ENCODE measurements at places on chromosomes 7 and 10.

DNA sequence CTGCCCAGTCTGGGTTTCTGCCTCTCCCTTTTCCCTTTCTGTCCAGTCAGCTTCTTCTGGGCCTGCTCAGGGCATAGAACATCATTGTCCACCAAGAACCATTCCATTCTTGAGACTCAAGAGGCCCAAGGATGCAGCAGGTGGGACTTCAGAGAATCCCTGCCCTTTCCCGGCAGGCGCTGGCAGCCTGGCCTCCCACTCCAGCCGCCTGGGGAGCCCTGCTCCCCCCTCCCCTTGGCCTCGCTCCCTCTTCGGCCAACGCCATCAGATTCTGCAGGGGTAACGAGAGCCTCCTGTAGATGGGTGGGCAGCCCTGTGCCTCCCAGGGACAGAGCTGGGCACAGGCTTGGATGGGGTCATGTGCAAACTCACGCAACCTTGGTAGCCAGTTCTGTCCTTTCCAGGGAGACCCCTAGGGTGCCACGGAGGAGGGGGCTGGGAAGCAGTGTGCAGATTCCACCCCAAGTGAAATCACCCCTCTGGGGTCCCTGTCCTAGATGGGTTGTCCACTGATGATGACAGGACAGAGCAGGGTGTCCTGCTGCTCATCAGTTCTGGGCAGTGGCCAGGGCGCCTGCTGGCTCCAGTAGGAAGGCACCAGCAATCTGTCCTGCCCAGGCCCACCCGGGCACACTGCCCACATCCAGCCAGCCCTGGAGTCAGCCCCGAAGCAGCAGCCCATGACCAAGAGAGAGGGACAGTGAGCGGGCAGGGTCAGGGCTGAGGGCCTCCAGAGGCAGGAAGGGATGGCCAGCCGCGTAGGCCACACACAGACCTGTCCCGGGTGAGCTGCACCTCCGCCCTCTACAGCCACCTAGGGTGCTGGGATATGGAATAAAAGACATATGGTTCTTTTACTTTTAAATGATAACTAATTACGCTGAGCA, 47.7 kb downstream of the RASGEF1A start:
- DNase-seq, result peak; percentile 33

GRCh38 chr7:66737667-66738066, 2.9 kb upstream of the RABGEF1 start:
- DNase-seq, result no peak

DNA sequence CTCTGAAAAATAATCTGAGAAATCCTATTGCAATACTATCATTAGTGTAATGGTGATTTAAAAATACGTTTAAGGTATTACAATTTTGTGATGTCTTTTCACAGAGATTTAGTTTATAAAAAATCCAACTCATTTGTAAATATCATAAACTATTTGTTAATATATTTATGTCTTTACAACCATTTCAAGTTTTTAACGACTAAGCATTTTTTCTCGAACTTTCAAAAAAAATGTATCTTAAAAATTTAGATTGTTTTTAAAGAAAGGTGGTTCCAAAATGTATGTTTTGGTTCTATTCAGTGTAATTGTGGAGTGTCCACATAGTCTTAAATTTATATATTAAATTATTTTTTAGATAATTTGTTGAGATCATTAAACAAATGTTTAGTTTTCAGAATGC, 134.2 kb upstream of the TEX47 start:
- no peak for DNase-seq

- no peak for DNase-seq
Observed at GRCh38 chr10:112448888-112449287, 1.9 kb downstream of the VTI1A start.

- DNase-seq, result no peak
Observed at GRCh38 chr10:55485827-55486226, 684.8 kb upstream of the PCDH15 start.

DNA sequence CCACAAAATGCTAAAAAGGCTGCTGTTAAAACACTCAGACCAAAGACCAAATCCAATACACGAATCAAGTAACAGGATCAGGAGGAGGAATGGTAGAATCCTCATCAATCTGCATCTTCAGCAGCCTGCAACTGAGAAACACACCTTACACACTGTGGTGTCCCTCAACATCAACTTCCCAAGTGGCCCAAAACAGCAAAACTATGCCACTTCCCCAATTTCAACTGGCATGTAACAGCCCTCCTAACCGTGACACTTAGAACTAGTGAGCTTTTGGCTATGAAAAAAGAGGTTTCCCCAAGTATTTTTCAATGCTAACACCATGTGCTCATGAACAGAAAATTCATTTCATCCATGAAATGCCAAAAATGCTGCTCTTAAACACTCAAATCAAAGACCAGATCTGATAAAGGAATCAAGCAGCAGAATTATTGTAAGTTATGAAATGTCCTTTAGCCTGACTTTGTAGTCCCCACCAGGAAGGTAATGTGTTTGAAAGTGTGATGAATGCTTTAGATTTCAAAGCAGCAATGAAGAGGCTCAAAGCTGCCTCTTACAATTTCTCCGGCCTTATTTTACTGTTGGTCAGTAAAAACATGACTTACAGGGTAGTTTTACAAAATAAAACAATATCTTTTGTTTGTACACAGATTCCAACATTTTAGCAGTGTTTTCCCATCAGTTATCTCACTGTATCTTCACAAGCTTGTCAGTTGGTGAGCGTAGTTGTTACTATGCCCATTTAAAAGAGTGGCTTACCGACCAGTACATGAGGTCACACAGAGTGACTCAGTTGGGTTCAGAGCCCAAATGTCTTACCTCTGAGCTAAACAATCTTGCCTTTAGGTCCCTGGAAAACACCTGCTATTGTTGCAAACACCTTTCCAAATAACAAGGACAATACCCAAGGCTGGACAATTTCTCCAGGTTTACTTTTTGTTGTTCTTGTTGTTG, 65.7 kb upstream of the ASAH2 start:
- no peak for DNase-seq

GRCh38 chr7:26991796-26992195, 104.0 kb downstream of the HOXA1 start:
- DNase-seq, result no peak

- DNase-seq, result peak; percentile 48
Observed at GRCh38 chr7:13989126-13989948, at the start of gene ETV1. ETV1 (minus strand) TSS chr7:13989666; CDS start chr7:13989052, 614 bp downstream.

GRCh38 chr10:131701131-131701947, 199.5 kb upstream of the PPP2R2D start:
- DNase-seq, result no peak

GRCh38 chr10:129760003-129760315, 204.1 kb downstream of the EBF3 start:
- peak; percentile 15 for DNase-seq

- no peak for DNase-seq
Observed at GRCh38 chr7:98202367-98203195, 8.7 kb upstream of the BHLHA15 start.

DNA sequence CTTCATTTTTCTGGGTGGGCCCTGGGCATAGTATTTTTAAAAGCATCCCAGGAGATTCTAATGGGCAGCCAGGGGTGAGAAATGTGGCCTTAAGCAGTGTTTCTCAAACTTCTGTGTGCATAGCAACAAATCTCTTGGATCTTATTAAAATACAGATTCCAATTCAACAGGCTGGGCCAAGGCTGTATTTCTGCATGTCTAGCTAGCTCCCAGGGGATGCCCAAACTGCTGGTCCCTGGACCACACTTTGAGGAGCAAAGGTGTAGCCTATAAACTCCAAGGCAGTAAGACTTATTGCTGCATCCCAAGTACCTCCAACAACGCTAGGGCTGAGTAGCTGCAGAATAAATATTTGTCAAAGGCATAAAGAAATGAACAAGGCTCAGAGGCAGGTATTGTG, 292.9 kb upstream of the ZMIZ1 start:
- no peak for DNase-seq

DNA sequence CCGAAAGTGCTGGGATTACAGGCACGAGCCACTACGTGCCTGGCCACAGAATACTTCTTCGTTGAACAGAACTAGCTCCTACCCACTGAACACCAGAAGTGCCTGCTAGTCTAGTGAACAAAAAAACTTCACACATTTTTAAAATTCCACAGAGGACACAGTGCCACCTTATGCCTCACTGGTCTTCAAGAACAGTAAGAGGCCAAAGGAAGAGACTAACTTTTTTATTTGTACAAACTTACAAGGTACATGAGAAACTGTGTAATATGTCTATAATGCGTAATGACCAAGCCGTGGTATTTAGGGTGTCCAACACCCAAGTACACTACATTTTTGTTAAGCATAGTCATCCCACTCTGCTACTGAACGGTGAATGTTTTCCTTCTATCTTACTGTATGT, 144.4 kb upstream of the PTER start:
- no peak for DNase-seq

DNA sequence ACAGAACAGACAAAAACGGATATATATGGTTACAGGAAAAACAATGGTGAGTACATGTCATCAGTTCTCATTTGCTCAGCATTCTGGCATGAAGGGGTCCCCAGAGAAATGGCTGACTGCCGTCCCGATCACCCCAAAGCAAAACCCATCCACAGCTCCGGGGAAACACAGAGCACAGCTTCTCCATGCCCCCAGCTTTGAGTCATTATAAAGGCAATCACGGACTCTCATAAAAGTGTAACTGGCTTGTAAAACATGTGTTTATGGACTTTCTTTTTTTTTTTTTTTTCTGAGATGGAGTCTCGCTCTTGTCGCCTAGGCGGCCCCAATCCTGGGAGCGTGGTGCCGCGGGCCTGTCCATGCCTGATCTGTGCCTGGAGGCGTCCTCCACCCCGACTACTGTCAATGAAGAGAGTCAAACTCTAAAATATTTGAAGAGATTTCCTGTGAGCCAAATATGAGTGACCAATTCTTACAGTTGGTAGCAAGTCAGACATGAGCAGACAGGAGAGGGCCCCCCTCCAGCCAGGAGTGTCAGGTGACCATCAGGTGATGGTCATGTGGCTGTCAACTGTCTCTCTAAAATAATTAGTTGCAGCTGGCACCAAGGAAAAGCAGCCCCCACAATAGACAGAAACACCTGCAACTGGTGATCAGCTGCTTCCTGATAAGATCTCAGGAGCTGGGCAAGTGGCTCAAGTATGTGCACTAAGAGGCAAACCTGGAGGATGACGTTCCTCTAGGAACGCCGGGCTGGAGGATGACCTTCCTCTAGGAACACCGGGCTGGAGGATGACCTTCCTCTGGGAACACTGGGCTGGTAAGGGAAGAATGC, 21.7 kb upstream of the NOM1 start:
- no peak for DNase-seq

- peak; percentile 35 for DNase-seq
Observed at GRCh38 chr7:56105508-56105907, 768 bp downstream of the CHCHD2 start.

DNA sequence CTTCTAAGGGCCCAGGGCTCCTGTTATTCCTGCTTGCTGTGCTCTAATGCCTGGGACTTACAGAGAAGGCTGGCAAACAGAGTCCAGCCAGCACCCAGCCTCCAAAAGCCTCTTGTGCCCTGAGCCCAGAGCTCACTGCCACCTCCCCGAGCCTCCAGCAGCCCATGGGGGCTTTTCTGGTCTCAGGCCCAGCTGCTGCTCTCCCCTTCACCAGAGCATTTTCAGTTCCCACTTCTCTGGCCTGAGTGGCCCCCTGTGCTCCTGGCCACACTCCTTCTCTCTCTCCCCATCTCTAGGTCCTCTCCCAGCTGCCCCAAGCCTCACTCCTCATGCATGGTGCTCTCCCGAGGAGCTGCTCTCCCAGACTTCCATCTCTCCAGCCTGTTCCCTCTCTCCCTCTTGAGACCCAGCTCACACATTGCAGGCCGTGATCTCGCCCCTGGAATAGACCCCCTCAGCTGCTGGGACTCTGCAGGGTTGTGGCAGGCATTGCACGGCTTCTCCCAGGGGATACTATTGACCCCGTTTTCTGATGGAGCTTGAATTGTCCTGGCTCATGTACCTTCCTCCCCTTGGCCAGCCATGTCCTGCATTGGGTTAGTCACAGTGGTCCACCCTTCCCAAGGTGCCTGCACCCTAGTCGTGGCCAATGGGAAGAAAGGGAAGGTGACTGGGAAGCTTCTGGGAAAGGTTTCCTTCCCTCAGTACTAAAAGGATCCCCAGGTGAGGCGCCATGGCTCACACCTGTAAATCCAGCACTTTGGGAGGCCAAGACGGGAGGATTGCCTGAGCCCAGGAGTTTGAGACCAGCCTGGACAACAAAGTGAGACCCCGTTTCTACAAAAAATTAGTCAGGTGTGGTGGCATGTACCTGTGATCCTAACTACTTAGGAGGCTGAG, 9.0 kb upstream of the RASSF4 start:
- DNase-seq, result no peak

- DNase-seq, result no peak
Observed at GRCh38 chr10:70508912-70509756, 30.6 kb downstream of the PALD1 start.

GRCh38 chr10:45261946-45262345, 53.5 kb downstream of the OR13A1 start:
- no peak for DNase-seq

- DNase-seq, result no peak
Observed at GRCh38 chr10:30345611-30346010, 3.5 kb downstream of the MTPAP start.

GRCh38 chr10:104614245-104614831, 26.8 kb upstream of the SORCS3 start:
- DNase-seq, result no peak

- no peak for DNase-seq
Observed at GRCh38 chr10:116925056-116925455, 75.8 kb downstream of the ENO4 start.

DNA sequence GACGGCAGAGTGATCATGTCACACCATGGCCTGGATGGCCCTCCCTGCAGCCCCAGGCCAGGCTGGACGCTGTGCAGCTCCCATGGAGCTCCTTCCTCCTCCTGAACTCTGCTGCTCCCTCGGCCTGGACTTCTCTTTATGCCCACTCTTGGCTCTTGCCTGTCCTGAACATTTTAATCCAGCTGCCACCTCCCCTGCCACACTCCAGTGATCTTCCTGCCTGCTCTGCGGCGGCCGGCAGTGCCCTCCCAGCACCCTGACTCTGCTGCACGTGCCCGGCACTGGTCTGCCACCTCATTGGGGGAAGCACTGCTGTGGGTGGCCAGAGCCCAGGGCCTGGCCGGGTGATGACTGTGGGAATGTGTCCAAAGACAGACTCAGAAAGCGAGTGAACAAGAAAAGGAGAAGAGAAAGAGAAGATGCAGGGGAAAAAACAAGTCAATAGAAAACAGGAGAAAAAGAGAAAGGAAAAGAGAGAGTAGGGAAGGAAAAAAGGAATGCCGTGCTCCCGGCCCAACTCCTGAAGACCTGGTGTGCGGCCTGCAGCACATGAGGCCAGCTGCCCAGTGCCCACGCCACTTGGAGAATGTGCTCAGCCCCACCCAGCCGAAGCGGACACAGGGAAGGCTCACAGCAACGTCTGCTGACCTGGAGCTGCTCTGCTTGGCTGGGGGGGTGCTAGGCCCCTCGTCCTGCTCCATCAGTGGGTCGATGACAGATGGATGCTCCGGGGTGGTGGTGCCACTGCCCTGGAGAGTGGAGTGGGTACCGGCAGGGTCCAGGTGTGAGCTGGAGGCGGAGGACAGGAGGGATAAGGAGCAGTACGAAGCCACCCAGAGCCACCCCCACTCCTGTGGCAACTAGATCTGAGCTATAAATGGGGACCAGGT, 115.9 kb downstream of the DLG5 start:
- DNase-seq, result no peak

GRCh38 chr7:108525327-108525984, 479 bp downstream of the PNPLA8 start:
- no peak for DNase-seq
